Kidney epithelial cell (primary cell): ENCODE measurements at places on chromosomes 16 and 17. TPM values are rescaled to one million over a fixed set of nuclear protein-coding genes. Genes with fewer than 3 reads are reported as not detected.

TP53TG3B gene
- not detected in 2 replicates for total RNA-seq

CBFB gene
- 57.4 and 64.5 TPM in 2 replicates for total RNA-seq

CACNG5 gene
- not detected in 2 replicates for total RNA-seq

GRAPL gene
- total RNA-seq, result not detected in 2 replicates

KRTAP4-9 gene
- not detected in 2 replicates for total RNA-seq

CCL14 gene
- total RNA-seq, result not detected in 2 replicates

AATK gene
- 0.33 and 0.55 TPM in 2 replicates for total RNA-seq

ZG16 gene
- not detected in 2 replicates for total RNA-seq

PDILT gene
- total RNA-seq, result not detected in 2 replicates

C16orf46 gene
- total RNA-seq, result 2.1 and 3.1 TPM in 2 replicates

SLC6A2 gene
- total RNA-seq, result not detected in 2 replicates

BCKDK gene
- 50.9 and 59.6 TPM in 2 replicates for total RNA-seq

CACNG3 gene
- not detected in 2 replicates for total RNA-seq

TPSD1 gene
- total RNA-seq, result not detected in 2 replicates

DNA sequence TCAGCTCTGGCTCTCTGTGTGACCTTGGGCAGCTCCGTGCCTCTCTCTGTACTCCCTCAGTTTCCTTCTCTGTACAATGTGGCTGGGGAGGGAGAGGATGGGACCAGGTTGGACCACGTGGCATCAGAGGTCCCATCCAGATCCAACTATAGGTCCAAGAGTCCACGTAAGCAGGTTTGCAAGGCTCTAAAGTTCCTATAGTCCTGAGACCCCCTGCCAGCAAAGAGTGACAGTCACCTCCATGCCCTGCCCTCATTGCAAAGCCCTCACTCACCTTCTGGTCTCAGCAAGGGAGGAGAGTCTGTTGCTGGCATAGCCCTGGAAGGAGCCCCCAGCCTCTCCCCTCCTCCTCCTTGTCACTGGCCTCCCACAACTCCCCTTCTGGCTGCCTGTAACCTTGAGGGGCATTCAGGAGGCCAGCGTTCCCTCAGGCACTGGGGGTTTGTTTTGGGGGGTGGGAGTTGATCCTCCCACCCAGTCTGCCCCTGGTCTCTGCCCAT is 6.1 kb upstream of the DRC7 start:
- no peak for DNase-seq

DNA sequence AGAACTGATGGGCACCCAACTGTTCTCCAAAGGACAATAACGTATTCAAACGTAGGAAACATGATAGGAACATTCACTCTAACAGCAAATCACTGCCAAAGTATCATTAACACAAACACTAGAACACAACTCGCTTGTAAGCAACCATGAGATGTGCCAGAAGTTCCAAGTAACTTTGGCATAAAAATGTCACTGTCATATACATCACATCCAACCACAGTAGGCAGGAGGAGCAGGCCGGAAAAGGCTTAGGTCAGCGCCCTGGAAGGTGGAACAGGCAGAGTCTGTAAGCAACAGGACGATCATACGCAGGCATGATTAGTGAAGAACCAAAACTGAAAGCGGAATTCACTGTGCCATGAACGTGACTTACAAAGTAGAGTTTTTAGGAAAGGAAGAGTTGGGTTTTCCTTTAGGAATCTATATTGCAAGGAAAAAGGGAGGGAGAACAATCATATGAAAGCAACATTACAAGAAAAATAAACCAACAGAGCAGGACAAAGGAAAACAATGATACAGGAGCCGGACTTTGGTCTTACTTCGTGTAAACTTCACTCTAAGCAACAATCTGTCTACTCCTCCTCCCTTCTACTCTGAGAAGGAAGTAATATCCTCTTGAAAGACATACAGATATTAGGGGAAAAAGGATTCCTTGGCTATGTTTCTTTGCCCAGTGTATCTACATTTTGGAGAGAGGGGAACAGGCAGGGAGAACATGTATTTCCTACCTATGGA is 52.3 kb downstream of the YWHAE start:
- DNase-seq, result peak; percentile 5

DNA sequence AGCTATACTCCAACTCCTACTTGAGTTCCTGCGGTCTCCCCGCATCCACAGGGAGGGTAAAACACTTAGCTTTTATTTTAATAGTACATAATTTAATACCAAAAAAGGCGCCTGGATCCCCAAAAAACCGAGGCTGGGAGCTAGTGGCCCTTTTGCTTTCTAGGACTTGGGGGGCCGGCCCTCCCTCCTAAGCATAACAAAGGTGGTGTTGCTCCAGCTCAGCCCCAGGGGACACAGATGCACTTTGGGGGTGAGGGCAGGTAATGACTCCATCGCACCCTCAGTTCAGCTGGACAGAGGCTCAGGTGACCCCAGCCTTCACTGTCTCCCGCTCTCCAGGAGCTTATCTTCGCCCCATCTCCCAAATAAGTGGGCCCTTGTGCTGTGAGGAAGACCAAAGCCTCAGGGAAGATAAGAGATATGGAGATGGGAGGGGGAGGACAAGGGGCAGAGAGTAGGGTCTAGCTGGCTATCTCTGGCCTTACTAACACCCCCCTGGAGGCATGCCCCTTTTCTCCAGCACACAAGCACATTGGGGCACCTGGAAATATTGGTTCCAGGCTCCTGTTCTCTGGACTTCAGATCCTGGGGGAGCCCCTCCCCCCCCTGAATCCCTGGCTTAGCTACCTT is 2.8 kb upstream of the NHERF1 start:
- DNase-seq, result no peak

DNA sequence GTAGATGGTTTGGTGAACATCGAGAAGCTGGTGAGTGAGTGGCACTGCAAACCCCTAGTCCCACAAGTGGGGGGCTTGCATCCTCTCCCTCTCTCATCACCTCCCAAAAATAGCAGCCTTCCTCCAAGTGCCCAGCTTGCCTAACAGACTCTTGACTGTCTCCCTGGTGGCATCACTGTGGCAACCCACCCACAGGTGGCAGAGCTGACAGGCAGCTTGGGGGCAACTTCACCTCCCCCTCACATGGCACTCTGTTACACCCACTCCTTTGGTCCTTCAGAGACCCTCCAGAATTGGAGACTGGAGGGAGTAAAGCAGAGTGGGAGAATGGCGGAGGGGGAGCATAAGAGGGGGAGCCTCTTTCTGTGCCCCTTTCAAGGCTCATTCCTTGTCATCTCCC is 15.7 kb downstream of the RAPGEFL1 start:
- DNase-seq, result no peak

DNA sequence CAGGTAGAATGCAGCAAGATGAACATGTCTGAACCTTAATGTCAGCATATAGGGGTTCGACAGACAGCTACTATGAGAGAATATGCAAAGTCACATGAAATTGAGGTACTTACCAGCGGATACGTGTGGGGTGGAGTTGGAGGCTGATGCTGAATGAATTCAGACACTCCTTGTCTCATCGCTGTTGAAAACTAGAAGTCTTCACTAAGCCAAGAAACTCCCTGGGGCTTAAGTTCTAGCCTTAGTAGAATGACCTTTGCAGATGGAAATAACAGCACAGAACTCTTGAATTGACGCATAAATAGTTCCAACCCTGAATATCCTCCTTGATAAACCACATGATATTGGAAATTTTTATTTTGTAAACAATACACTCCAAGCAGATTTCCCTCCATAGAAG is 32.9 kb upstream of the MYOCD start:
- DNase-seq, result no peak

GRCh38 chr17:44533533-44534246 is 23.6 kb upstream of the FZD2 start:
- DNase-seq, result no peak

GRCh38 chr16:26665166-26665939 is 401.4 kb upstream of the C16orf82 start:
- no peak for DNase-seq

DNA sequence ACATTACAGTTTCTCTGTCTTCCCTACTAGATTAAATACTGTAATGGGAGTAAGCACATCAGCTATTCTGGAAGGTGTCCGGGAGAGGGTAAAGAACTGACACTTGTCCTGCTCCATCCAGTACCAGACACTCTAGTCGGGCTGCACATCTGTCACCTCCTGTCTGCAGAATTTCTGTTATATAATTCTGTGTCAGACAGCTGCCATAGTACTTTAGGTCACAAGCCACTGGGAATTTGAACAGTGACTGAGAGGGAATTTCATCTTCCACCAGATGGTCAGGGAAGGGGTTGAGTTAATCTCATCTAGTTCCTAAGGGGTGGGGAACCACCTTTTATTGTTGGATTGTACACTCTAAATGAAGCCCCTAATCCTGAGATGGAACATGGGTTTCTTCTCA is 58.6 kb upstream of the NUDT7 start:
- no peak for DNase-seq

GRCh38 chr17:8223356-8224126 is 13.2 kb upstream of the AURKB start:
- DNase-seq, result no peak

DNA sequence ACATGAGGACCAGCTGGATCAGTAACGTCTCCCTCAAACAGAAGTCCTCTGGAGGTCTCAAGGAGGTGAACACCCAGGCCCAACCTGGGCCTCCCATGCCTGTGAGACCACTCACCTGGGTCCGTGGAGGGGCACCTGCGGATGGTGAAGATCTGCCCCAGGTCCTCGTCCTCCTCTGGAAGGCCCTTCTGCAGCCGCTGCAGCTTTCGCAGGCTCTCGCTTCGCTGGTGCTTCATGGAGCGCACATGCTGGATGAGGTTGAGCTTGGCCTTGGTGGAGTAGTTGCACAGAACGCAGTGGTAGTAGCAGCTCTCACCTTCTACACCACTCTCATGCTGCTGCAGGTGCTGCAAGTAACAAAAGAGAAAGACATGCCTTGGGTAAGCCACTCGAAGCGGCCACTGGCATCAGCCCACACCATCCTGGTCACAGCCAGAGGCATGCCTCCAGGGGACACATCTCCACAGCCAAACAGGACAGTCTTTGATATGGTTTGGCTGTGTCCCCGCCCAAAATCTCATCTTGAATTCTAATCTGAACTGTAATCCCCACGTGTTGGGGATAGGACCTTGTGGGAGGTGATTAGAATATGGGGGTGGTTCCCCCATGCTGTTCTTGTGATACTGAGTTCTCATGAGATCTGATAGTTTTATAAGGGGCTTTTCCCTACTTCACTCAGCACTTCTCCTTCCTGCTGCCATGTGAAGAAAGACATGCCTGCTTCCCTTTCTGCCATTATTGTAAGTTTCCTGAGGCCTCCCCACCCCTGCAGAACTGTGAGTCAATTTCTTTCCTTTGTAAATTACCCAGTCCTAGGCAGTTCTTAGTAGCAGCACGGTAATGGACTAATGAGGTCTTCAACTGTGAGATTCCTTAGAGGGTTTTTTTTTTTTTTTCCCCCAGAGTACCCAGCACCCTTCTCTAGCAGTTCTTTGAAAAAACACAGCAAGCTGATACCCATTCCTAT is 158.0 kb downstream of the ZFHX3 start:
- DNase-seq, result no peak

GRCh38 chr16:68244481-68244902 is 681 bp upstream of the PLA2G15 start:
- no peak for DNase-seq

- no peak for DNase-seq
Observed at GRCh38 chr17:80180192-80180591, 10.4 kb downstream of the CARD14 start.

DNA sequence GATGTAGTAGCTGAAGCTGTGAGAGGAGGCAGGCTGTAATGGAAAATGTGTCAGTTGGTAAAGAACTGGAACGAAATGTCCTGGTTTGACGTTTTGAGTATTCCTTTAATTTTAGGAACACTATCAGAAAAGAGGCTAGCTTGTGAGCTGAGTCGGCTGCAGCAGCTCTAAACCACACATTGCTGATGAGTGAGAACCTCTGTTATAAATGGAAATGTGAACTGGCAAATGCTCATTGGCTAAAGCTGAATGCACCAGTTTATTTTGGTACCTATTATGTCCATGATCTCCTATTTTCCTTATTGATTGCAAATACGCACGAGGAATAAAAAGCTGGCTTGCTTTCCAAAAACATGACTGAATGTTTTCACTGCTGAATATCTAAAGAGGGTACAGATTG is 11.0 kb upstream of the WIPI1 start:
- no peak for DNase-seq

GRCh38 chr17:57784226-57784895 is 39.3 kb upstream of the CCDC182 start:
- DNase-seq, result no peak

- DNase-seq, result no peak
Observed at GRCh38 chr17:63126607-63127006, 160.6 kb downstream of the TANC2 start.

DNA sequence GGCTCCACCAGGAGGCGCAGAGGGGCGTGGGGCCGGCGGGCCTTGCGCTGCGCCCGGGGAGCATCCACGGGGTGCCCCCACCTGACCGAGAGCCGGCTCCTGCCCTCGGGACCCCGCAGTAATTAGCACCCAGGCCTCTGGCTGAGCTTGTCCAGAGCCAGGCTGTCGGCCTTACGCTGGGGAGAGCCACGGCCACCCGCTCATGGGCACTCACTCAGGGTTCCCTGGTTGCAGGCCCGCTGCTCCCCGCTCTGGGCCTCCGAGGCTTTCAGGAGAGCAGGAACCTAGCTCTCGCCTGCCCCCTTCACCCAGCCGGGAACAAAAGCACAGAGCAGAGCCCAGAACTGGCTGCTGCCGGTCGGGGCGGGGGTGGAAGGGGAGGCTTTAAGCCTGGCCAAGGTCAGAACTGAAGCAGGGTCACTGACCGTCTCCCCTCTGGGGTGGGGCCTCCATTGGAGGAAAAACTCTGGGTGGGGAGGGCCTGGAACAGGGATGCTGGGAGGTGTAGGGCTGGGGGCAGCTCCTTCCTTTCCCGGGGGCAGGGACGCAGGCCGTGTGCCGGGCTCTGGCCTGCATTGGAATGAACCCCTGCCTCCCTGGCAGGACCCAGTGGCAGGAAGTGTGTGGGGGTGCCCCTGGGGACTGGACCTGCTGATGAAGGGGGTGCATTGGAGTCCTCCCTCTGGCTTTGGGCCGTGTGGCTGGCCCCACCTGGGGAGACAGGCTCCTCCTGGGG is 12.3 kb downstream of the GLIS2 start:
- no peak for DNase-seq

- no peak for DNase-seq
Observed at GRCh38 chr16:68073902-68074760, 11.0 kb upstream of the NFATC3 start.
